Ammon's horn (tissue), 1 donor: ENCODE measurements at places on chromosomes 3 and 15.

GRCh38 chr15:56929933-56930332 lies 11.5 kb downstream of the TCF12 start:
- DNase-seq = no peak

DNA sequence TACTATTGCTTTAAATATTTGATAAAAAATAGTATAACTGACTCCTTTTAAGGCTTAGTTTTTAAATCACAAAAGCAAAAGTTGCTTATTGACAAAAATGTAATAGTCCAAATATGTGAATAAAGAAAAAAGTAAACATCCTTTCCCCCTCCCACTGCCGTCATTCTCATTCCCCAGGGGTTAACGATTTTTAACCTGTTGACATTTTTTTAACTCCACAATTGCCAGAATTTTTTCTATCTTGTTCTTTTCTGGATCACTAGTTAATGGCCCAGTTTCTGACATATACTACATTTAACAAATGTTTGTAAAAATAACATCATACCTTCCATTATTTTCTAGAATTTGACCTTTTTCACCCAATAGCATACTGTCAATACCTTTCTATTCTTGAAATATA lies 60.6 kb upstream of the TCF12 start:
- DNase-seq = no peak

DNA sequence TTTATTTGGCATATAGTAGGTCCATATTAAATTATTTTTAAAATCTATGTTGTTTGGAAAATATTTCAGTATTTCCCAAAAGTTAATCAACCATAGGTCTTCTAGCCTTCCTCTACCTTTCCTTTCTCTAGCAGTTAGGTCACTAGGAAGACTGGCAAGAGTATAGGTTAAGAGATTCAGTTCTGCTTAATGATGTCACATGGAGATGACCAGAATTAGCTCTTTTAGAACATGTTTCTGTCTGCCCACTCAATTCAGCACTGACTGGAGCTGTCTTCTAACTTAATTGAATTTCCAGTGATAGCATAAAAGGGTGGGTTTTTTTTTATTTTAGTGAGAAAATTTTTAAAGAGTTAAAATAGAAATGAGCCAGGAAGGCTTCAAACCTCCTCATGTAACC lies 23.8 kb upstream of the ZBED2 start:
- no peak for DNase-seq

GRCh38 chr3:158918008-158918407 lies 116.2 kb downstream of the MFSD1 start:
- DNase-seq = peak; percentile 51

DNA sequence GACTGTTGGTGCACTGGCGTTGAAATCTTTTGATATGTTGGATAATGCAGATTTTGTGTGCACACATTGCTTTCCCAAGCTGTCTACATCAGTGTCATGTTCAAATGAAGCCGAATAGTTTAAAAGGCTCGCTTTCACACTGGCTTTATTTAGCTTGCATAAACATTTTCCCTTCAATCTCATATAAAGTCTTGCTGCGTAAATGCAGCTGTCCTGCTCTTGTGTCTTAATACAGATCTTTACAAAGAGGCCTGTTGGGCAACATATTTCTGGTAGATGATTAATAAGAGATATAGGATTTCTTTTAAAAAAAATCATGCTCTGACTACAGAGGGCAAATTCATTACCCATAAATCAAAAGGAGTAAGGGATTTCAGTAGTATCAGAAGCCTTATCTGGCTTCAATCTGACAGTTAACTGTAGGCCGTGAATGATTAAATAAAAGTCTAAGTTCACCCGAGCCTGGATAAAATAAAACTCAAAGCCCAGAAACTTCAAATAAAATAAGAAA lies 937.2 kb downstream of the FHIT start:
- DNase-seq = no peak

- no peak for DNase-seq
Observed at GRCh38 chr3:100879195-100879810, 113.9 kb downstream of the ABI3BP start.

DNA sequence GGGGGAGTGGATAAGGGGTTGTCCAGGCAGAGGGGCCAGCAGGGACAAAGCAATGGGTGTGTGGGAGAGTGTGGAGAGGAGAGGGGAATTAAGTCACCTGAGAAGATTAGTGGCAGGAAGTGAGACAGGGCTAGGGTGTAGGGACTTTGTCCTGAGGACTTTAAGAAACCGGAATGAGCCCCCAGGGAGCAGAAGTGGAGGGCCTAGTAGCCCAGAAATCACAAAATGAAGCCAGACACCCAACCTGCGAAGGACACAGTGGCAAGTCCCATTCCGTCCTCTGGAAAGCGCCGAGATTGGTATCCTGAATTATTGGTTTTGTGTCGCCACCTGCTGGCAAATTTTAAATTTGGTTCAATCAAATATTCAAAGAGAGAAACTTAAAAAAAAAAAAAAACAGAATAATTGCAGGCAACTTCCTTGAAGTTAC lies 78.0 kb upstream of the SLC25A36 start:
- peak; percentile 60 for DNase-seq

- DNase-seq = peak; percentile 94
Observed at GRCh38 chr3:152650177-152650576, 184.8 kb upstream of the P2RY1 start.

GRCh38 chr3:13207578-13207922 lies 134.3 kb upstream of the IQSEC1 start:
- no peak for DNase-seq

- no peak for DNase-seq
Observed at GRCh38 chr3:190132371-190132770, 11.7 kb upstream of the P3H2 start.

DNA sequence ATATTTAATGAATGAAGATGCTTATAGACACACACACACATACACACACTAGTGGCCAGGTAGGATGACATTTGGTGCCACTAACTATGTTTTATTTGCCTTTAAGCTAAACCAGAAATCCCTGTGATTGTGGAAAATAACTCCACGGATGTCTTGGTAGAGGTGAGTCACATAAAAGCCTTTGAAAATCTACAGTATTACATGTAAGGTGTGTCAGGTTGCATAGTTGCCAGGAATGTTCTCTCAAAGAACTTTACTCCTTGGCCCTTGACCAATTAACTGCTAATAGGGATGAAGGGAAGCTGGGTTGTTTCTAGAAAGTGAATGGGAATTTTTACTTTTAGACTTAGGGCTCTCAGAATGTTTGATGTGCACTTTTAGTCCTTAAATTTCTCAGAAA lies 9.9 kb downstream of the ZBED2 start:
- DNase-seq = no peak

DNA sequence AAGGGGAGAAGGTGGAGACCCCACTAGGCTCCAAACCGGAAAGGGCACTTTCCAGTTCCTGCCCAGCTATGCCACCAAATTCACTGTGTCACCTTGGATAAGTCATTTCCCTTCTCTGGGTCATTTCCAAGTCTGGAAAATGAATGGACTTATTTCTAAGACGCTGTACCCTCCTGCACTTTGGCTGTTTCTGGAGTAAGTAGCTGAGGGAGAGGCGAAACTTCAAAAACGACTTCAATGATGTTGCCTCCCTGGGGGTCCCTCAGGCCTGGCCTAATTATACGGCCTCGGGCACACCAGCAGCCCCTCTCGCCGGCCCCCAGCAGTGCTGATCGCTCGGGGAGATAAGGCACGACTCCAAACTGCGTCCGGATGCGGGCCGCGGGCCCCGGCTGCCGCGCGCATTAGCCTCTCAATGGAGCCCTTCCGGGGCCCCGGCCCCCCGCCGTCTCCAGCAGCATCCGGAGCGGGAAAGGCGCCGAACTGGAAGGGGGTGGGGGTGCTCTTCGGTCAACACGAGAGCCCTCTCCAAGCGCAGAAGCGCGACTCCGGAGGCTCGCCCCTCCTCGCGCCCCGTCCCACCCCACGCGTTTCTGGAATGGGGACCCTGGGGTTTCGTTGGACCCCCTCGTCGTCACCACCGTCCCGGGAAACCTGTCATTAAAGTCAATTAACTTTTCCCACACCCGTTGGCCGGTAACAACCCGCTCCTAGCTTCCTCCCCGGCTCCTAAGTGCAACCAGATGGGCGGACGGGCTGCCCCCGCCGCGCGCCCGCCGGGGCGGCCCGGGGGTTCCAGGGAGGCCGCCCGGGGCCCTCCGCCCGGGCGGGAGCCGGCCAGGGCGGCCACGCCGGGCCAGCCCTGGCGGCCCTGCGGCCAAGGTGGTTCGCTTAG lies 4.8 kb downstream of the HES1 start:
- no peak for DNase-seq

- DNase-seq = no peak
Observed at GRCh38 chr3:4508048-4508981, 15.2 kb downstream of the ITPR1 start.

- no peak for DNase-seq
Observed at GRCh38 chr3:21747376-21747775, 3.6 kb downstream of the ZNF385D start.

GRCh38 chr3:4512895-4513616 lies 19.9 kb downstream of the ITPR1 start:
- no peak for DNase-seq

DNA sequence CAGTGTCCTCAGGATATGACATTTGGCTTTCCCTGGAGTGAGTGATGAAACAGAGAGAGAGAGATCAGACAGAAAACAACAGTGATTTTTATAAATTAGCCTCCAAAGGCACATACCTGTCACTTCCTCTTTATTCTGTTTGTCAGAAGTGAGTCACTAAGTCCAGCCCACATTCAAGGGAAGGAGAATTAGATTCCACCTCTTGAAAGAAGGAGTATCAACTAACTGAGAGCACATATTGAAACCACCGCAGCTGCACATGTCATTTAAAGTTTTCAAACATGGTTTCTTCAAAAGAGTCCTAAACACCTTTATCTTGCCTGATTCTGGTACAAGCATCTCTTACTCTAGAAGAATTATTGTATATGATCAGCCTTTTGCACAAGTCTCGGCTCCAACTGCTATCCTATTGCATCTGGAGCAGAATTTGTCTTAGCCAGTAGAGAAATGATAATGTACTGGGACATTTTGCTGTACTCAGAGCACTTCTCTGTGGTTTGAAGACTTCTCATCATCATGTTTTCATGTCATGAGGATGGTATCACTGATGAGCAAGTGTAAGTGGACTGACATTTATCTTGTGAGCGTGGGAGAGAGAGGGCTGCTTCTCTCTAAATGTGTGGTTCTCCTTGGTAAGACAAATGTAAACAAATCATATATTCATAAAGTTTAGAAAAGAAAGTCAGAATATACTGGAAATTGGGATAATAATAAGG lies 338.9 kb upstream of the CFAP20DC start:
- DNase-seq = no peak

GRCh38 chr15:99430881-99431401 lies 134.8 kb upstream of the MEF2A start:
- no peak for DNase-seq

DNA sequence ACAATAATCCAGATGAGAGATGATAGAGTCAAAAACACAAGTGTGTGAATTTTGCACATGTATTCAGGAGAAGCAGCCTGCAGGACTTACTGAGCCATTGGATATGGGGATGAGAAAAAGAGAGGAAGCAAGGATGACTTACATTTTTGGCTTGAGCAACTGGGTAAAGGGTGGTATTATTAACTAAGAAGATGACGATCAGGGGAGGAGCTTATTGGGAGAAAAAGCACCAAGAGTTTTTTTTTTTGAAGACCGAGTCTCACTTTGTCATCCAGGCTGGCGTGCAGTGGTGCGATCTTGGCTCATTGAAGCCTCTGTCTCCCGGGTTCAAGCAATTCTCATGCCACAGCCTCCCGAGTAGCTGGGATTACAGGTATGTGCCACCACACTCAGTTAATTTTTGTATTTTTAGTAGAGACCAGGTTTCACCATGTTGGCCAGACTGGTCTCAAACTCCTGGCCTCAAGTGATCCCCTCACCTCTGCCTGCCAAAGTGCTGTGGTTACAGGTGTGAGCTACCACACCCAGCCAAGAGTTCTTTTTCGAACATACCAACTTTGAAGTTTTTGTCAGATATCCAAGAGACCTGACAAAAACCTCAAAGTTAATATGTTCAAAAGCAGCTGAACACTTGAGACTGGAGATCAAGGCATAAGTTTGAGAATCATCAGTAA lies 14.8 kb upstream of the SH3BP5 start:
- no peak for DNase-seq

DNA sequence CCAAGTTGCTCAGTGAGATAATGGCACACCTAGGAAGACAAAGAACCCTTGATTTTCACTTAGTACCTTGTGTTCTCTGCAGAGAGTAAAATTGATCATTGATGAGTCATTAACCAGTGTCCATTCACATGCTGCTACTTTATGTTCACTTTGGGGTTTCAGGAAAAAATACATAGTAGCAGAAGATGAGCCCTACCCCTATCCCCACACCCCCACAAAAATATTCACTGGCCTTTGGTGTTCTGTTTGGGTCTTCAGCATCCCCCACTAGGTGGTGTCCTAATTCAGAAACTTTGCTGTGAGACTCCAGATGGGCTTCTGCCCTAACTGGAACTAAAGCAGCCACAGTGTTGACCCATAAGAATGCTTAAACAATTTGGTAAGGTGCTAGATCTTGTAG lies 178.8 kb downstream of the KLHL25 start:
- peak; percentile 34 for DNase-seq

GRCh38 chr3:38958026-38958720 lies 93.6 kb downstream of the SCN11A start:
- no peak for DNase-seq

- no peak for DNase-seq
Observed at GRCh38 chr3:133782454-133782853, 23.2 kb upstream of the SRPRB start.

GRCh38 chr3:99625643-99626416 lies 12.6 kb upstream of the COL8A1 start:
- no peak for DNase-seq

DNA sequence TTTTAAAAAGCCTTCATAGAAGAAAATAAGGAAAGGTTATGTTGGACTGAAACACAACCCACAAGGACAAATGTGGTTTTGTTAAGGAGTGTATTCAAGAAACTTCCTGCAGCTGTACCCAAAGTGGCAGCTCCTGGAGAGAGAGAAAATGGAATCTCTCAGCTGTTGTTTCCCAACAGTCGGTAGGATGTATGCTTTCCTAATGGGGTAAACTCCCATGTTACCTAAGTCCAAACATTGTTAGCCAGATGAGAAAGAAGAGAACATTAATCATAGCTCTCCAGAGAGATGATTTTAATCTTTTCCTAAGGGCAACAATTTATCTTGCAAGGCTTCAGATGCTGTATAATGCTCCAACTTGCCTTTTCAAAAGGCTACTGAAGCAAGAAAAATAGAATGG lies 22.6 kb upstream of the TEX9 start:
- no peak for DNase-seq

DNA sequence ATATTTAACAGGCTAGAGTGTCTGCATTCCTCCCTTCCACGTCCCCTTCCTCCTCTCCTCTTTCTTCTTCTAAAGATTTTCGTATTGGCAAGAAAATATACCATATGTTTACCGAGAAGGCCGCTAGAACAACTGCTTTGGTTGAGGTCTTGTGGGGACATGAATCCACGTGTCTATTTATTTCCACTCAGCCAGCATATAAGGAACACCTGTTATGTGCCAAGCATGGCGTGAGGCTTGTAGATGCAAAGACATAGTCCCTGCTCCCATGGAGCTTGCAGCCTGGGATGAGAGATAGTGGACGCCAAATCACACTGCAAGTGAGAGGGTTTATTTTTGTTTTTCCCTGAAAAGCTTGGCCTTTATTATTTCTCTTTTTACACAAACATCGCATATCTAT lies 57.1 kb downstream of the SLC7A14 start:
- no peak for DNase-seq
